ENCODE measurements at places on chromosomes 11 and 22. TPM values are rescaled to one million over a fixed set of nuclear protein-coding genes. Genes with fewer than 3 reads are reported as not detected.

Gene C22orf31
- total RNA-seq: not detected

DNA sequence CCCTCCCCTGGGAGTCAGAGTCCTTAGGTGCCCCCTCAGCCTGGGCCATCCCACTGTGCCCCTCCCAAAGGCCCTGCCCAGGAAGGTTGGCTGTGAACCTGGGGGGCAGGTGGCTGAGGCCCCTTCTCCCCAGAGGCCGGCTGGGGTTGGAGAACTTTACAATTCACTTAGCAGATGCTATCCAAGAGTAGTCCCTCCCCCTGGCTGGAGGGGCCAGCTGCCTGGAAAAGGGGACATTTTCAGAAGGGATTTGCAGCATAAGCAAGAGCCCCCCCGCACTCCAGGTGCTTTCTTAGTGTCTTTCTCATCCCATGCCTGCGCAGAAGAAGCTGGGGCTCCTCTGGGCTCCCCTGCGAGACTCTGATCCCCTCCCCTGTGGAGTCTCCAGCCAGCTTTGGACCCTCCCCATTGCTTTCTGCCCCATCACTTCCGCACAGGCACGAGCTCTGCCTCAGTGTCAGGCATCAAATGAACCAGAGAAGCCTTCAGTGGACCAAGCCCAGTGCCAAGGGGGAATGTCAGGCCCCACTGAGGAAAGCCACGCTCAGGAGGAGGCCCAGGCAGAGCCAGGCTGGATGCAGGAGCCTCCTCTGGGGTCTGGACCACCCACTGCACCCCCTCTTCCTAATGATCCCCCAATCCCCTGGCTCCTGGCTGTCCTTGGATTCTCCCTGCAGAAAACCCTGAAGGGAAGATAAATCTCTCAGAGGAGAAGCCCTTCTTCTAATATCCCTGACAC lies 3.7 kb downstream of the SSTR3 start:
- DNase-seq: peak; percentile 52

- DNase-seq: no peak
Observed at GRCh38 chr11:70358753-70359152, 39.6 kb upstream of the CTTN start.

DNA sequence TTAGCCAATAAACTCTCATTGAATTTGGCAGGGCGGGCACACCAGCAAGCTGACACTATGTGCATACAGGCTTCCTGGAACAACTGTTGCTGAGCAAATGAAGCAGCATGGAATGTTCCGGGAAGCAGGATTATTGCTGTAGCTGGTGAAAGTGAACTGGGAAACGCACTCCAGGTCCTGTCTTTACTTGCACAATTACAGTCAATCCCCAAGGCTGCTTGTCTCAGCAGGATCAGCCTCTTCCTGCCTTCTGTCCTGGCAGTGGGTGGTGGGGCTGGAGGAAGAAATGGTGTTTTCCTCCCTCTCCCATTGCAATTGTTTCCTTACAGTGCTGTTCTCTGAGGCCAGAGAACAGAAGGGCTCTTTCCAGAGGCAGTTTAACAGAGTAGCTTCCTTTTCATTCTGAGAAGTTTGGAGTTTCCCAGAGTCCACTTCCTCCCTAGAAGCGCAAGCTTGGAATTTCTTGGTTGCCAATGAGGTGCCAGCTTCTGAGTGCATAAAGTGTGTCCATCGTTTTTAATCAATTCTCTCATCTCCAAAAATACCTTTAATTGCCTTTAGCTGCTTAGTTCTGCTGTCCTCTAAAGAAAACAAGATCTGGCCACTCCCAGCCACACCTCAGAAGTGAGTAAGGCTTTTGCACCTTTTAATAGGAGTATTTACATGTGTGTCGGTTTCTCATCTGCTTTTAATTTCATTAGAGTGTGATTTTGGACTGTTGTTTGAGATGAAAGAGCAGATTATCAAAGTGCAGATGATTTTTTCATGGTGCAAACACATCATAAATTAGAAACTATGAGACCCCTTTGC lies 19.9 kb downstream of the CD44 start:
- DNase-seq: no peak

- no peak for DNase-seq
Observed at GRCh38 chr11:849951-850774, 7.5 kb downstream of the TSPAN4 start.

Measured in sciatic nerve (tissue), 2 donors.